ENCODE measurements at places on chromosomes 1 and 21. TPM values are rescaled to one million over a fixed set of nuclear protein-coding genes. Genes with fewer than 3 reads are reported as not detected.
A peak's percentile ranks its signal among the peaks of the same experiment; 100 is the strongest.

PDC gene
- total RNA-seq: not detected

GRCh38 chr1:30511991-30512913, 211.1 kb downstream of the MATN1 start:
- DNase-seq: no peak

OR6N1 gene
- not detected for total RNA-seq

- DNase-seq: no peak
These were observed 14.7 kb upstream of the RGS2 start for GRCh38 chr1:192793983-192794767.

CR1 gene
- 12.0 TPM for total RNA-seq

DNA sequence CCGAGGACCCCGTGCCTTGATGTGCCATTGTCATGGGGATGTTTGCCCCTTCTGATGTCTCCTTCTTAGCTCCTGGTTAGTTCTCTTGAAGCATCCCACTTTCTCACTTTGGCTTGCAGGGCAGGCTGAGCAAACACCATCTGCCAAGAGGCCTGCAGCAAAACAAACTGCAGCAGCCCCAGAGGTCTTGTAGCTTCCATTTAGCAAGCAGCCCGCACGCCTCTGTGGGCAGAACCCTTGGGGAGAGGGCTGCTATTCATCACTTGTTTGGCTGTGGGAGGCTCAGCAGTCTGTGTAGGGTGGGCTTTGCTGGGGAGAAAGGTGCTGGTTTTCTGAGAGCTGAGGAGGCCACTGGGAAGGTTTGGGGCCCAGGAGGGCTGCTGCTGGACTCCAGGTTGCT, 56.7 kb downstream of the KCNC4 start:
- no peak for DNase-seq

GRCh38 chr1:226781937-226782609, 43.0 kb upstream of the ITPKB start:
- no peak for DNase-seq

DNA sequence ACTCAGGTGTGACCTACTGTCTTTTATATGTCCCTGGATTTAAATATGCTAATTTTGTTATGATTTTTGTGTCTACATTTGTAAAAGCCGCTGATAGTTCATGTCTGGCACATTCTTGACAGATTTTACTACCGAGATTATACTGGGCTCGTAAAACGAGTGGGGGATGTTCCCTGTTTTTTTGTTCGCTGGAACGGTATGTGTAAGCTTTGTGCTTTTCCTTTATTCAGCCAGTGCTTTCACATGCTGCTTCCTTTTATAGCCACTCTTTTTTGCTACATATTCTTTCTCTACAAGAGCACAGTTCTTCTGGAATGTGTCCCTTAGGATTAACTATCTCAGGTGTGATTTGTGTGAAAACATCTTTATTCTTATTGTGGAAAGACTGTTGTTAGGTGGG, 46.6 kb downstream of the ADARB1 start:
- no peak for DNase-seq

GRCh38 chr1:231487019-231487418, 41.5 kb upstream of the TSNAX start:
- peak; percentile 10 for DNase-seq

FALEC gene
- not detected for total RNA-seq

- DNase-seq: no peak
These were observed 35.6 kb upstream of the SLC16A1 start for GRCh38 chr1:112991402-112992120.

RSPH1 gene
- 0.80 TPM for total RNA-seq

DNA sequence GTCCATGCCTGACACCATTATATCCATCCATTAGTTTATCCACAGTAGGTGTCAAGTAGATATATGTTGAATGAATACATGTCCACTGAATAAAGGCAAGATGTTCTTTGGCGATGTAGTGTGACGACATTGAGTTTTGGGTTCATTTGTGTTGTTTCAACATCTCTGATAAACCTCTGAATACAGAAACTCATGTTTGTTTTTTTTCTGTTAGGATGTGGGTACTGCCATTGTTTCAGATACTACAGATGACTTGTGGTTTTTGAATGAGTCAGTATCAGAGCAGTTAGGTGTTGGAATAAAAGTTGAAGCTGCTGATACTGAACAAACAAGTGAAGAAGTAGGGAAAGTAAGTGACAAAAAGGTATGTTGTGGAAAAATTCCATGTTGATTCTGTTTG, 28.1 kb downstream of the MDM4 start:
- DNase-seq: no peak

DNA sequence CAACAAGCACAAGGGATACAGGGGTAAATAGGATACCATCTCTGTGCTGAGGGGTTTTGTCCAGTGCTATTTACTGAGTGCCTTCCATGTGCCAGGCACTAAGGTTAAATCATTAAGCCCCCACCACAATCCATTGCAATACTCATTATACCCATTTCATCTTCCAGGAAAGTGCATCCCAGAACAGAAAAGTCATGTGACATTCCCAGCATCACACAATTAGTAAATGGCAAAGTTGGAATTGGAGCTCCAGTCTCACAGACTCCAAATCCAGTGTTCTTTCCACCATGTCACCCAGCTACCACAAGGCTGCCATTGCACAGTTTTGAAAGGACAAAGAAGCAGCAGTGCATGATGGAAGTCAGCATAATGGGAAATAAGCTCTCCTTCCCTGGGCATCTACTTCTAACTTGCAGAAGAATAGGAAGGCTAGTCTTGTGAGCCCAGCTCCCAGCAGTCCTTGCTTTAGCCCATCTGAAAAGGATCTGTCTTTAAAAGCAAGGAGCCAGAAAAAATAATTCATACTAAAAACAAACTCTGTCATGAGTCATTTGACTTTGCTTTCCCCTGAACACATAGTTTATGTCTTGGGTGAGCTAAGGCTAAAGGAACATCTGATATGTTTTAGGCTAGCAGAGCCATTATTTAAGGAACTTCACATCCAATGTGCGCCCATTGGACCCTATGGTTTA, 111.4 kb upstream of the HOOK1 start:
- no peak for DNase-seq

RHEX gene
- total RNA-seq: not detected

GRCh38 chr1:9244501-9245229, 10.1 kb downstream of the H6PD start:
- peak; percentile 61 for DNase-seq

DNA sequence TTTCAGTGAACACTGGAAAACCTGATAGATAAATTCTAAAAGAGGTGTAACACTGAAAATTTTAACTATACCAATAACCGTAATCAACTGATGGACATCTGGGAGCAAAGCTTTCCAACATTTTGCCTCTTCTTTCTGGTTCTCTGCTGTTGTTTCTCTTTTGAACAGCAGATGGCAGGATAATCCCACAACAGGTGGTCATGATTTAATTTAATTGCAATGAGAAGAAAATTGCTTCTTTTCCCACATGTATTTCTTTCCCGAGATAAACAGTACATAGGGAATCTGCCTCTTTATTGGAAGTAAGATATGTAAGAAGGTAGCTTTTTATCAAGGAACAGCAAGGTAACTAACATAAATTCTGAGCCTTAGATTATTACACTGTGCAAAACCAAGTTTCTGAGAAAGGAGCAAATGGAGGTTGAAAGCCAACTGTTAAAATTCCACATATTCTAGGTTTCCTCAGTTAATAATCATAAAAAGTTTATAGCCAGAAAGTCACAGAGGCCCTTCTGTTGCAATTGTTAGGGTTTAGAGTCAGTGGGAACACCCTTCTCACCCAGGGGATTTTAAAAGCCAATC, 72.9 kb downstream of the RPS6KA1 start:
- DNase-seq: peak; percentile 22

- DNase-seq: no peak
These were observed 47.6 kb downstream of the PLPP3 start for GRCh38 chr1:56531624-56532349.

- DNase-seq: no peak
These were observed 11.6 kb upstream of the NCMAP start for GRCh38 chr1:24544239-24544638.

SLFNL1 gene
- total RNA-seq: 0.55 TPM

DNA sequence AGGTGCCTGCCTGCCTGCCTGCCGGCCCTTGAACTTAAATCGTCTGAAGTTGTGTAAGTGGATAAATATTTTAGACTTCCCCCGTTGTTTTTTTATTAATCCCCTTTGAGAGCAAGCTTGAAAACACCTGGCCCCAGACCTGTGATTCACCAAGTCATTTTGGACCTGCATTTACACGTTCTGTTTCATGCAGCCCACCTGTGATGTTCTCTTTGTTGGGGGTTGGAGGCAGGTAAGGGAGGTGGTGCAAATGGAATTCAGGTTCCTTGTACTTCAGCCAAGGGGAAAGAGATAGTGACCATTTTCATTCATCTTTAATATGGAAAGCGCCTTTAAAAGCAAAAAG, 1.2 kb downstream of the SLC37A1 start:
- no peak for DNase-seq

ARMH1 gene
- 0.96 TPM for total RNA-seq

DNA sequence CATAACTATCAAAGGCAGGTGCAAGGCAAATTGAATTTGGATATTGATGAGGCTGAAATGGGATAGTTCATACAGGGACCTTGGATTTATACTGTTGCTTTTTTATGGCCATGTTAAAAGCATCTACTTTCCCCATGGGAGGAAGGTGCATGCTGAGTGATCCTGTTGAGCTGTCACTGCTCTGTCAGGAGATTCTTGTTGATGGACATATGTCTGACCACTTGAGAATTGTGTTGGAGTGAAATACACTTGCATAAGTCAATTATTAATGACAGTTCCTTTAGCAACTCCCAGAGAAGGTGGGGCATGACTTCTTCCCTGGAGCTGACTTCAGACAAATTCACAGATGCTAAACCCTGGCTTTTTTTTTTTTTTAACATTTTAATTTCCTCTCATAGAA, 58.4 kb upstream of the DYNLT5 start:
- no peak for DNase-seq

PFDN2 gene
- 28.9 TPM for total RNA-seq

DNA sequence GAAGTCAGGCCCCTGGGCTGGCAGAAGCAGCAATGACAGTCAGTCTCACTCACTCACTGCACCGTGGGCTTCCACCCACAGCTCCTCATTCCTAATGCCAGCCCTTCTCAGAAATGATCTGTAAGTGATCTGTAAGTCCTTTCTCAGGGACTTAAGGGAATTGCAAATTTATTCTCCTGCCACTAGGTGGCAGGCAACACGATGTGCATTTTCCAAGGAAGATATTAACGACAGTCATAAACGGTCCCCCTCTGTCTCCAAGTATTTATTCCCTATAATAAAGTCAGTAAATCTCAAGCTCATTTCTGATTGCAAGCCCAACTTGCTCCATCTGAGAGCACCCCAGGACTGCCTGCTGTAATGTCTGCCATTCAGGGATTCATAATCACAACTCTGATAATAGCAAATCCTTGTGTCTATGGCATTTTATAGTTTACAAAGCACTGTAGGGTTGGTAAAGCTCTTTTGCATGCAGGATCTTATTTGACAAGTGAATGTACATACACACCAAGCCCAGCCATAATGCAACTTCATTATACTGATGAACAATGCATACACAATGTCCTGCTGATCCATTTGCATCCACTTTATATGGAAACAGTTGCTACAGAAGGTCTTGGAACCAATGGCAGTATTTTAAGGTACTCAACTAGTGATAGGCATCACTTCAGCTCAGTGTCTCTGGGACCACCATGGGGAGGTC, 380.5 kb upstream of the CAMK1G start:
- no peak for DNase-seq

- no peak for DNase-seq
These were observed 360.1 kb upstream of the RGS18 start for GRCh38 chr1:191798178-191798577.

DNA sequence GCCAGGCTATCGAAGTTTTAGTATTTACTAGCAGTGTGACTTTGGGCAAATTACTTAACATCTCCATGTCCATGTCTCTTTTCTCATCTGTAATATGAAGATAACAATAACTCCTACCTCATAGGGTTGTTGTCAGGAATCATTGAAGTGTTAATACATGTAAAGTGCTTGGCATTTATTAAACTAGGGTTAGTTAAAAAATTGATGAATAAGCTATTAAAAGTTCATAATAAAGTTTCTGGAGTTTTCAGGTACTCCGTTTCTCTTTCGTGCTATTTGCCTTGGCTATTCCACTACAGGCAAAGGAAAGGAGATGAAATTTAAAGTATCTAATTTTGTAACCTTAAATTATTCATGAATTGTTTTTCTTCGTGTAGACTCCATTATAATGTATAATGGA, 16.7 kb downstream of the LRRC8D start:
- no peak for DNase-seq

GRCh38 chr1:43931711-43932660, 1.6 kb upstream of the ARTN start:
- no peak for DNase-seq

DNA sequence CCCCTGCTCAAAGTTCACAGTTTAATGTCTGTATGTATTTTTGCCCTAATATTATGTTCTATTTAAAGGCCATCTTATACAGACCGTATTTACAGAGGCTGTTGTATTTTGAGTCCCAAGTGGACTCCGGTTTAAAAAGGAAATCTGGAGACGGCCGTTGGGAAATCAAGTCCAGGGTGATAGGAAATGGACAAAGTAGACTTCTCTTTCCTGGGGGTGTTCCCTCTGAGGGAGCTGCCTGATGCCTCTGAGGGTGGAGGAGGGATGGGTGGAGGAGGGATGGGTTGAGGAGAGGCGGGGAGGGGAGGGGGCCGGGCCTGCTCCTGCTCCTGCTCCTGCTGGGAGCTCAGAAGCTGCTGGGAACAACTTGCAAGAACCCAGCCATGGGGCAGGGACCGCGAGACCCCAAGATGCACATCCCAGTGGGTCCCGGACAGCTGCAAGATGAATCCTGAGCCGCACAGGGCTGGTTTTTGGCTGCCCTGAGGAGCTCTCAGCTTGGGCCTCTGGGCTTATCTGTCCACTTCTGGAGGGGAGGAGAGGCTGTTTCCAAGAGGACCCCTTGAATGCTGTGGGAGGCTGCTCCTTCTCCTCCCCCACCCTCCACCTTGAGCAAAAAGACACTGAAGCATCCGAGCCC, 12.0 kb upstream of the ACTL8 start:
- no peak for DNase-seq

INKA2 gene
- total RNA-seq: 1.8 TPM

- DNase-seq: no peak
These were observed 377.8 kb downstream of the USH2A start for GRCh38 chr1:216045400-216045799.

GRCh38 chr21:28642891-28643290, 349.8 kb downstream of the LTN1 start:
- DNase-seq: no peak

Measured in transverse colon (tissue), 4 donors.